Mucosa of descending colon (tissue), 3 donors: ENCODE measurements at places on chromosomes 5 and 9.

- no peak for DNase-seq
Observed at GRCh38 chr5:6056280-6056679, 322.1 kb downstream of the MED10 start.

- no peak for DNase-seq
Observed at GRCh38 chr5:157273131-157273556, 7.2 kb downstream of the CYFIP2 start.

DNA sequence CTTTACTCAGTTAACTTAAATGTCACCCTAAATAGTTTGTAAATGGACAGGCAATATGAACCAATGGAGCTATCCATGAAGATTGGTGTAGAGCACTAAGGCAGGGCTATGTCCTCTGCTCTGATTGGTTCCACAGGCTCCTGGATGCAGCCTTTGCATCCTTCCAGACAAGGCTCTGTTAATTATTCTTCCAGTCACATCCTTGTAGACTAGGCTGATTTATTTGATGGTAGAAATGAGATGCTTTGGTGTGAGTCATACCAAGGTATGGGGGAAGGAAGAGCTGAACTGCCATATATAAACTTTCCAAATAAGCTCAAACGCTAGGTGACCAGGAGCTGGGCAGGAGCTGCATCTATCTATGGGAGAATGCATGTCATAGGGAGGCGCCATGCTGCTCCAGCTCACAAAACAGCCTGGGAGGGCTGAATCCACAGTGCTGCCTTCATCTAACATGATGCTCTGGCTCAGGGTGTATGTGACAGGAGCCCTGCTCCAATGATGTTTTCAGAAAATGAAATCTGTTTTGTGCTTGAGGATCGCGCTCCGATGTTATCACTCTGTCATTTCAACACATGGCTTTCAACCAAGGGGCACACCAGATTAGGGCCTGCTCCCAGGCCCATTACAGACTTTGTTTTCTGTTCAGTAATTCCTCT lies 818.0 kb upstream of the ZNF608 start:
- no peak for DNase-seq

- no peak for DNase-seq
Observed at GRCh38 chr5:76652809-76653414, 29.7 kb upstream of the F2RL2 start.

GRCh38 chr9:93456504-93456903 lies 3.1 kb upstream of the FAM120AOS start:
- DNase-seq: no peak
